Mucosa of descending colon (tissue), 3 donors: ENCODE measurements at places on chromosomes 2 and 18. TPM values are rescaled to one million over a fixed set of nuclear protein-coding genes. Genes with fewer than 3 reads are reported as not detected.

DNA sequence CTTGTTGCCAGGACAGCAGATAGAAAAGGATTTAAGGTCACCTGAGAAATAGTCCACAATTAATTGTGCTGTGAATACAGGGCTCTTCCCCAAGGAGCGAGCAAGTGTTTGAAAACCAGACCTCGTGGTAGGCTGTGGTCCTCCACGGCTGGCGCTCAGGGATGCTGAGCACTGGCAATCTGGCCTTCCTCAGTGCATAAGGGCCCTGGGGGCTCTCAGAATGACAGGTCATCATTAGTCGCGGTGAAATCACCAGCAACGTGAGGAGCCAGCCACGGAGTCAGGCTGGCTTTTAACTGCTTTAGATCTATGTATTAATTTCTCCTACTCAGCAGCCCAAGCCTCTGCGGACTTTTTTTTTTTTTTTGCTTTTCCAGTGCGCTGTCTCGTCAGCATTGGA lies 148.5 kb downstream of the FHOD3 start:
- no peak for DNase-seq

DNA sequence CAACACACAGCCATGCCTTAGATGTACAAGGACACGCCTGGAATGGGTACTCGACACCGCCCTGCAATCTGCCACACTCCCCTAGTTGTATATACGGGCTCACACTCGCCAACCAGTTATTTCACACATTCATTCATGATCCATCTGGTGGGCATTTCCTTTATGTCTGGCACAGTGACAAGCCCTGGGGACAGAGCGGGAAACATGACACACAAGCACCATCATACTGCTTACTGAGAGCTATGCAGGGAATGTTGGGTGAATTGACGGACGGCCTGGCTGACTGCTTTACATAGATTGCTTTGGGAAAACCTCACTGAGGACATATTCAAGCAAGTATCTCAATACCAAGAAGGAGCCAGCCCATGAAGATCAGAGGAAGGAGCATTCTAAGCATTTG lies 448.0 kb upstream of the SPRED2 start:
- DNase-seq: no peak

DNA sequence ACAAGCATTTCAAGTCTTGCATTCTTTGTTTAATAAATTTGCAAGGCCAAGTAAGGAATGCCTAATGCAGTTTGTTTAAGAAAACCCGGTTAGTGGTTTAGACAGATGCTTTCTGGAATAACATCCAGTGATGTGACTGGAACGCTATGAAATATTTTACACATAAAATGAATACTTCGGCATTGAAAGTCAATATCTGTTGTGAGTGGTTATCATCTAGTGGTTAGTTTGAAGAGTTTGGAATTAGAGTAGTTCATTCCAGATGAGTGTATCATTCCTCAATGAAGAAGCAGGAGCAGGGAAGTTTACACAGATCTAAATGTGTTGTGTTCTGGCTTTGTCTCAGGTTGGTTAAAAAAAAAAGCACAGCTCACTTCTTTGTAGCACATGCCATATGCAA lies 608.0 kb upstream of the PIK3C3 start:
- DNase-seq: no peak

The SERPINB7 gene
- not detected for total RNA-seq

- no peak for DNase-seq
Observed at GRCh38 chr2:30691948-30692828, 115.1 kb downstream of the CAPN13 start.

The ACADL gene
- not detected for total RNA-seq

The ANKRD30B gene
- 0.34 TPM for total RNA-seq

The MAL gene
- total RNA-seq: 2.8 TPM

The MYO1B gene
- total RNA-seq: 35.1 TPM

DNA sequence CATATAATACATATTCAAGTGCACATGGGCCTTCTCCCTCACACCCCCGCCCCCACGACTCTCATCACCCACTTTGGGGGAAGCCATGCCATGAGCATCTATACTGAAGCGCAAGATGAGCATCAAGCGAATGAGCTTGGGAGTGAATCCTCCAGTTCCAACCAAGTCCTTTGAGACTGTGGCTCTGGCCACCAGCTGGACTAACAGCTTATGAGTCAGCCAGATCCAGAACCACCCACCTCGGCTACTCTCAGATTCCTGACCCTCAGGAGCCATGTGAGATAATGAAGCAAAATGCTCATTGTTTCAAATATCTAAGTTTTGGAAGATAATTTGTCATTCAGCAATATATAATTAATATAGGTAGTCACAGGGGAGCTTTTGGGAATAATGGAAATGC lies 22.2 kb upstream of the IL1RL1 start:
- DNase-seq: no peak

The ABI2 gene
- 17.1 TPM for total RNA-seq

The DUSP19 gene
- 9.3 TPM for total RNA-seq

DNA sequence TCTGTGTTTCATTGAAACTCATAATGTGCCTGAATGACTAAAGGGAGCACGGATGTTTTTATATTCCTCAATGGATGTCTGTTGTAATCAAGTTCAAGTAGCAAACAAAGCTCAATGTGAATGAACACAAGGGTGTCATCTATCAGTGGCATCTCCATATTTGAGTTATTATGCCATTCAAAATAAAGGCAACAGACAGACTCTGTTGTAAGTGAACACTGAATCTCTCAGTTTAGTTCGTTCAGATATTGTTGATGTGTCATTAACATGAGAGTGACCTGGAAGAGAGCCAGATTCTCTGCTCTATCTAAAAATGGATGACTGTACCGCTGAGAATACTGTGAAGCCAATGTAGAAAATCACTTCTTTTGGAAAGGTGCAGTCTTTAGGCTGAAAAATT lies 118.7 kb downstream of the NUP35 start:
- DNase-seq: no peak

The OBSL1 gene
- total RNA-seq: 12.6 TPM

DNA sequence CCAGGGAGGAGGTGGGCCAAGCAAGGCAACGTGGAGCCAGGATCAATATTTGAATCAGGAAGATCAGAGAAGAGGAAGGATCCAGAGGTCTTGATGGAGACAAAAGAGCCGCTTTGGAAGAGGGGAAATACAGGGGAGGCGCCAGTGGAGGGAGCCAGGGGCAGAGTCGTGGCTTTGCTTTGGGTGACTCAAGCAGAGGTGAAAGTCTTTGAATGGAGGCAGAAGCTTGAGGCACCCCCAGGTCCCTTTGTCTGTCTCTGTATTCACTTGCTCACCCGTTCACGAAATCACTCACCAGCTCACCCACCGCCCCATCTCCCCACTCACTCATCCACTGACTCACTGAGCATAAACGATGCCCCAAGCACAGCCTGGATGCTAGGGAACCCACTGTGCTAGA lies 134.1 kb downstream of the ACOXL start:
- no peak for DNase-seq

The FAM110C gene
- 14.2 TPM for total RNA-seq

GRCh38 chr2:202721621-202722020 lies 86.9 kb downstream of the FAM117B start:
- DNase-seq: no peak

GRCh38 chr2:43941359-43941758 lies 54.4 kb downstream of the LRPPRC start:
- no peak for DNase-seq

DNA sequence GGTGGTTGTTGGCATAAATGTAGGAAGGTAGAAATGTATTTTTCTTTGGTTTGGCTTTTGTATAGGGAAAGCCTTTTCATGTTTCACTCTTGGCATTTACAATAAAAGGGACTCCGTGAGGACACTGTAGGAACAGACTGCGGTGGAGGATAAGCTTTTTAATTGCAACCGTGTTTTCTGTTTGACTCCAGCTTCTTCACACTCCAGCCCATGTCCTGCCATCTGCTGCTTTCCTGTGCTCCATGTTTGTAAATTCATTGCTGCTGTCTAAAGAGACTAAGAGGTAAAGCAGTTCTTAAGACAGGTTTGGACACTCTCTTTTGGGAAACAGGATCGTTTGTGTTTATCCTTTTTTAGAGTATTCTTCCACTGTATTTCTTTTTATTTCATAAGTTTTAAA lies 33.3 kb downstream of the WDR75 start:
- no peak for DNase-seq

DNA sequence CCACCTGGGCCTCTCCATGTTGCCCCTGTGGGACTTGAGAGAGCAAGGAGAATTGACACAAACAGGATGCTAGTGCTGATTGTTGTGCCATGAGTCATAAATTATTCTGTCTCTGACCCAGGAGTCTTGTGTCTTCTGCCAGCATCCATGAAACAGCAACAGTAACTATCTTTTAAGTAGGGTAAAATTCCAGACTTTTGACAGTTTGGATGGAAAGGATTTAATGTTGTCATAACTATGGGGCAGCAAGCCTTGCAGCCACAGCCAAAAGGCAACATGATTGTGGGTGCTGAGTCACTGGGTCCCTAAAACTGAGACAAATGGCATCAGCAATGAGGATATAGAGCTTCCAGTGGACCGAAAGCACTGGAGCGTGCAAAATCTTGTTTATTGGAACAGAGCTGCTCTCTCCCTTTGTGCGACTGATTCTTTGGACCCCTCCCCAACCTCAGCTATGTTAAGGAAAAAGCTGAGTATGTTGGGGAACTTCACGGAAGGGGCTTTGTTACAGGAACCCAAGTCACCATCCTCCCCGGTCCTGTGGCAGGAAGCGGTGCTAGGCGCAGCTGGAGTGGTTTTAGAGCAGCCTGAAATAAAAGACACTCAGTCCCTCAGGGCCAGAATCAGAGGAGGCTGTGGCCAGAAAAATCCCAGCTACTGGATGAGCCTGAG lies 9.6 kb upstream of the ITPRIPL1 start:
- no peak for DNase-seq

The ELAC1 gene
- 5.3 TPM for total RNA-seq

GRCh38 chr2:72613931-72614330 lies 211.9 kb downstream of the EXOC6B start:
- no peak for DNase-seq

DNA sequence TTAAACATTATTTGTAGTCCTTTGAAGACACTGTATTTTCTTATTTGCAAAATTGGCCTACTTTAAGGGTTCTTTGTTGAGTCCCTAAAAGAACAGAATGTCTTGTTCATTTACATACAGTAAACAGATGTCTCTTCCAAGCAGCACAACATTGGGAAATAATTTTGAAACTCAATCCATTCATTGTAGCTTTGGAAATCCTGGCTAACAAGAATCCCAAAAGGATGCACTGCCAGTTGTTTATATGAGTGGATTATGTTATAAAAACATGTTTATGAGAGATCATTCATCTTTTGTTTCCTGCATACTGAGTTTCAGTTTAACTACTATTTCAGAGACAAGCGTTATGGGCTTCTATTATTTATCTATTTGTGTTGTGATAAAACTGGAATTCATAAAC lies 499.3 kb downstream of the PID1 start:
- no peak for DNase-seq

The CMPK2 gene
- 7.2 TPM for total RNA-seq
